Esophagus squamous epithelium (tissue), 5 donors: ENCODE measurements at places on chromosomes 12 and 14.

DNA sequence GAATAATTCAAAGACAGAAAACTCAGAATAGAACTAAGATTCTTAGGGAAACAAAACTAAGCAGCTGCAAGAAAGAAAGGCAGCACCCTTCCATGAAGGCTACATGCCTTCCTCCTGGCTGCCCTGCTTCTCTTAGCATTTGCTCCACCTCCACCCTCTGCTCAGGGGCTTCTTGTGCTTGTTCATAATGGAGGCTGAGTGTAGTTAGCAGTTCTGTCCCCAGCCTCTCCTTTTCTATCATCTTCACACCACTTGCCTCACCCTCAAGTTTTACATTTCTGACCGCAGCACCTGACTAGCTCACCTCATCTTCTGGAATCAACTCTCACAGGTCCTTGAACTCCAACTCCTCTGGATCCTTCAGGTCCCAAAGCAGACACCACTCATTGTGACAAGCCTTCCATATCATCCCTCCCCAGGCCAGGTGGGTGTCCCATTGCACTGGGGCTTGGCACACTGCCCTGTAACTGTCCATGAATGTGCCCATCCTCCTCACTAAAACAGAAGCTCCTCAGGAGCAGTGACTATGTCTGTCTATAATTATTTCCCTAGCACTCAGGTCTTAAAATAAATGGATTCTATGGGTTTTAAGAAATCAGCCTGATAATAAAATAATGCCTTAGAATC is 139.1 kb downstream of the TMTC1 start:
- no peak for DNase-seq

DNA sequence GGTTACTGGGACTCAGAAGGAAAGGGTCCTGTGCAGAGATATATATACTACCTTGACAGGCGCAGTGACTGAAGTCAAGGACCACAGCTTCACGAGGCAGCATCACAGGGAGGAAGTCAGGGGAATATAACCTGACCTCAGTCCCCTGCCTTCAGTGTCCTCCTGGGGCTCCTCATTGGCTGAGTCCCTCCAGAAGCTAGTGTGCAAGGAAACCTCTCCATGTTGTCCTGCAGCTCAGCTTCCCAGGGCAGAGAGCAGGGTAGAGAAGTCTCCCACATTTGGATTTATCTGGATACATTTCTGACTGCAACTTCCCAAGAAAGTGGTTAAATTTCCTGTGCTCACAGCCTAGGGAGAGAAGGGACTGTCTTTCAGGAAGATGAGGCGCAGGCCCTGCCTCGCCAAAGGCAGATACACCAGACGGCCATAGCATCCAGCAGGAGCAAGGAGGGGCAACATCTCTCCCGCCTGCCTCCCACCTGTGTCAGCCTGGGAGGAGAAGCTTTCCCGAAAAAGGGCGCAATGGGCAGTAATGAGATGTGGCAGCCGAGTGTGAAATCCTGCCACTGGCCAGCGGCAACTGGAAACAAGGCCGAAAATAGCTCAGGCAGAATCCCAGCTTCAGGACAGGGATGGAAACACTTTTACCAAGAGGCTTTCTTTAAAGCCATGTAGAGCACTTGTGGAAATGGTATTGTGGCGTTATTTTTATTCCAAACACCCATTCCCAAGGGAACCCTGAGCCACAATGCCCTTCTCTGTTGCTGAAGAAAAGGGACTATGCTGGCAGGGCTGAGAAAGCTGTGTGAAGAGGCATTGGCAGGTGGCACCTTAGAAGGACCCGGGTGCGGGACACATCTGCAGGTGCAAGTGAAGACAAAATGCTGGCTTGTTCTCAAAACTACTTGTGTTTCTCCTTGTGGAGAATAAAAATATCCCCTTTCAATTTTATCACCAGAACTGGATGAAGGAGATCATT is 54.9 kb upstream of the HIF1A start:
- DNase-seq = no peak

- DNase-seq = no peak
Observed at GRCh38 chr14:58274881-58275280, 23.5 kb upstream of the ARID4A start.

GRCh38 chr12:123073292-123073691 is 77.6 kb downstream of the PITPNM2 start:
- DNase-seq = no peak

DNA sequence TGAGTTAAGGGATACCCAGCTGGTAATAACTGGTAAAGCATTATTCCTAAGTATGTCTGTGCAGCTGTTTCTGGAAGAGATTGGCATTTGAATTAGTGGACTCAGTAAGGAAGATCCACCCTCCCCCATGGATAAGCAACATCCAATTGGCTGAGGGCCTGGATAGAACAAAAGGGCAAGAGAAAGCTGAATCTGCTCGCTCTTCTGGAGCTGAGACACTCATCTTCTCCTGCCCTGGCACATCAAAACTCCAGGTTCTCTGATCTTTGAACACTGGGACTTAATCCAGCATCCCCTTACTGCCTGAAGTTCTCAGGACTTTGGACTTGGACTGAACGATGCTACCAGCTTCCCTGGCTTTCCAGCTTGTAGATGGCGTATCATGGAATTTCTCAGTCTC is 63.1 kb upstream of the CNOT2 start:
- no peak for DNase-seq

GRCh38 chr14:41830714-41831406 is 224.2 kb downstream of the LRFN5 start:
- DNase-seq = no peak

GRCh38 chr12:93003531-93004239 is 74.6 kb upstream of the EEA1 start:
- DNase-seq = no peak
